ENCODE measurements at places on chromosomes 5 and 9. TPM values are rescaled to one million over a fixed set of nuclear protein-coding genes. Genes with fewer than 3 reads are reported as not detected.
A peak's percentile ranks its signal among the peaks of the same experiment; 100 is the strongest.

ZNF879 gene
- 1.8 TPM for total RNA-seq

BRINP1 gene
- not detected for total RNA-seq

DMRT2 gene
- not detected for total RNA-seq

CDC25C gene
- 23.2 TPM for total RNA-seq

ENHO gene
- 0.19 TPM for total RNA-seq

CD14 gene
- 0.14 TPM for total RNA-seq

IL17B gene
- not detected for total RNA-seq

LIFR gene
- total RNA-seq: not detected

DNA sequence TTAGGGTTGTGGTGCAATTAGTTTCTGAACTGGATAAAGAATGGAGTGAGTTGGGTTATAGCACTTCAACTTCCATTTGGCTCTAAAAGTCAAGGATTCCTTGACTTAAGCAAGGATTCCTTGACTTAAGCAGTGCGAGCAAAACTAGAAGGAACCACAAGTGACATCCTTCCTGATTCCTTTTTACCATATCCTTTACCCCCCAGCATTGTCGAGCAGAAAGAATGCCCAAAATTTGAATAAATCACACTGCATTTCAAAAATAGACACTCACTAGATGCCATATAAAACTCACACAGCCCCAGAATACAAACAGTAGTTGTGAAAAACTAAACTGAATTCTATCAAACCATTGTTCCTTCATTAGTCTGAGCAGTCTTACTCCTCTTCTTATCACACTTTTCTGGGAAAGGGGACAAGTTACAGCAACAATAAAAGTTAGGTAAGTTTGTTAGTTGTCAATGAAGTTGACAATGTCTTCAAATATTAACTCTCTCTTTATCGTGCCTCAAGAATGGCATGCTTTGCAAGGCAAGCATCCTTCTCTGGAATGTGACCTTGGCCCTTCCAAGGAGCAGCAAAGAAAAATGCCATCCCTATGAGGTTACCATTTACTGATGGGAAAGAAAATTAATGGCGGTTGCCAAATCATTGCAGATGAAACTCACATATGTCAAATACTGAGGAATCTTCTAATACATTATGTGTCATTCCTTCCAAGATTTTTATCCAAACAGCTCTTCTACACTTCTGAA lies 273.3 kb upstream of the ANKRD55 start:
- DNase-seq: no peak
- H3K27ac ChIP-seq: no peak overlapping the region
- no peaks in the 10 kb centered on the region for H3K36me3 ChIP-seq
- H3K4me1 ChIP-seq: peaks cover 10% of the 10 kb centered on the region

DNA sequence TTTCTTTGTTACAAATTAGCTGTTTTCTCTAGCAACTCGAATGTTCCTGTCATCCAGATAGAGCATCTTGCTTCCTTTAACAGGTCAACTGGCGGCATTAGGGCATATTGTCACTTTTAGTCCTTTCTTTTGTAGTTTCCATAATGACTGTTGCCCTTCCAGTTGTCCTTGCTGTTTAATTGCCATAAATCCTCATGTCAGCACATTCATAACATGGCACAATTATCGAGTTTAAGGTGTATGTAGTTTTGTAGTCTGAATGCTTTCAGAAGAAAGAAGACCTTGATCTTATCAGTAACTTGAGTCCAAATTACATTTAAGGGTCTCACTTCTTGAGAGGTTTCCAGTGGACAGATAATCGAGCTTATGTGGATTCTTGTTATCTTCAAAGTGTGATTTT lies 161.7 kb upstream of the CDH12 start:
- H3K4me3 ChIP-seq: no peak overlapping the region
- no peaks in the 10 kb centered on the region for H3K36me3 ChIP-seq
- no peaks in the 10 kb centered on the region for H3K27me3 ChIP-seq
- H3K4me1 ChIP-seq: peaks cover 9% of the 10 kb centered on the region
- H3K27ac ChIP-seq: no peak overlapping the region

- H3K4me3 ChIP-seq: no peak overlapping the region
- H3K4me1 ChIP-seq: no peaks in the 10 kb centered on the region
- H3K36me3 ChIP-seq: no peaks in the 10 kb centered on the region
- no peak overlapping the region for H3K27ac ChIP-seq
These were observed 290.6 kb downstream of the MARCHF11 start for GRCh38 chr5:15889001-15889400.

GRCh38 chr9:38651400-38652042 lies 31.1 kb upstream of the ANKRD18A start:
- no peak overlapping the region for H3K4me3 ChIP-seq
- peaks cover 5% of the 10 kb centered on the region for H3K27me3 ChIP-seq

GRCh38 chr5:91632871-91633270 lies 249.8 kb upstream of the ARRDC3 start:
- no peak overlapping the region for H3K27ac ChIP-seq
- DNase-seq: no peak
- peaks cover 6% of the 10 kb centered on the region for H3K27me3 ChIP-seq
- no peaks in the 10 kb centered on the region for H3K36me3 ChIP-seq

DNA sequence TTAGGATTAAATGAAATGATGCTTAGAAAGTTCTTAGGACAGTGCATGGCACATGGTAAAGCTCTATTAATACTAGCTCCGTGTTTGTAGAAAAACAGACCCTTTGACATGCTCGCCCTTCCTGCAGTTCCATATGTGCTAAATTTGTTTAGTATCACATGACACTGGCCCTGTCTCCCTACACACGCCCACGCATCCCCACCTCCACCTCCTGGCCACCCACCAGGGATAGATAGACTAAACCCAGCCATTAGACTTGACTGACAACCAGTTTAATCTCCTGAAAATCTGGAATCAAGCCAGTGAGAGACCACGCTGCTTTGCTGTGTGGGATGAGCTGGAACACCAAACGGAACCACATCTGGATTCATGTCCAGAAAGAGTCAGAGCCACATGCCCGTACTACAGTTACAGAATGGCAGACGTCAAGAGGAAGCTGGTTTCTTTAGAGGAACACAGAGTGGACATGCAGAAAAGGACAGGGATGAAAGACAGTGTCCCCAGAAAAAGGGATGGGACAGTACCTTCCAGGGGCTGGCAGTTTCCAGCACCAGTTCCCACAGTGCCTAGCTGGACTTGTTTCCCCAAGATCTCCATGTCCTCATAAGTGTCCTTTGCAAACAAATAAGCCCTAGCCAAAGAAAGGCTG lies 186.1 kb downstream of the PDZD2 start:
- H3K27ac ChIP-seq: no peak overlapping the region
- H3K4me1 ChIP-seq: peaks cover 1% of the 10 kb centered on the region
- H3K4me3 ChIP-seq: no peak overlapping the region
- H3K27me3 ChIP-seq: no peaks in the 10 kb centered on the region

DNA sequence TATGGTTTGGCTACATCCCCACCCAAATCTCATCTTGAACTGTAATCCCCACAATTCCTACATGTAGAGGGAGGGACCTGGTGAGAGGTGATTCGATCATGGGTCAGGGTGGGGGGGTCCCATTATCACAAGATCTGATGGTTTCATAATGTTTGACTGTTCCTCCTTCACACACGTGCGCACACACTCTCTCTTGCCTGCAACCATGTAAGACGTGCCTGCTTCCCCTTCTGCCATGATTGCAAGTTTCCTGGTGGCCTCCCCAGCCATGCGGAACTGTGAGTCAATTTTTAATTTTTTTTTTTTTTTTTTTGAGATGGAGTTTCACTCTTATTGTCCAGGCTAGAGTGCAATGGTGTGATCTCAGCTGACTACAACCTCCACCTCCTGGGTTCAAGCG lies 27.0 kb downstream of the FAM169A start:
- H3K27me3 ChIP-seq: no peaks in the 10 kb centered on the region
- peaks cover 22% of the 10 kb centered on the region for H3K4me1 ChIP-seq
- H3K27ac ChIP-seq: no peak overlapping the region
- no peak overlapping the region for H3K4me3 ChIP-seq

GRCh38 chr9:91625331-91625730 lies 201.7 kb upstream of the NFIL3 start:
- no peak for DNase-seq
- no peak overlapping the region for H3K27ac ChIP-seq
- H3K4me1 ChIP-seq: no peaks in the 10 kb centered on the region
- H3K4me3 ChIP-seq: no peak overlapping the region
- H3K27me3 ChIP-seq: peaks cover 15% of the 10 kb centered on the region

DNA sequence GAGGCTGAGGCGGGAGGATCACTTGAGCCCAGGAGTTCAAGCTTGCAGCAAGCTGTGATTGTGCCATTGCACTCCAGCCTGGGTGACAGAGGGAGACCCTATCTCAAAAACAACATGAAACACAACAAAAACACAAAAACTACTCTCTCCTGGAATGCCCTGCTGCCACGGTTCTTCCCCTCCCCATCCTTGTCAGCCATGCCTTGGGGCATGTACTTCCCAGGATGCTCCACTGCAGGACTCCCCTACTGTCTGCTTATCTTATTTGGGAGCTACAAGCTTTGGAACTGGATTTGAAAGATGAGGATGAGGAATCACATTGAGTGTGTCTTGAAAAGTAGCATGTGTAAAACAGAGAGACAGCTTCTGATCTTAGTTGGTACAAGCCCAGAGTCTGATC lies 40.1 kb upstream of the KIAA1958 start:
- H3K27me3 ChIP-seq: no peaks in the 10 kb centered on the region
- H3K36me3 ChIP-seq: peaks cover 2% of the 10 kb centered on the region
- H3K4me3 ChIP-seq: no peak overlapping the region

- H3K27me3 ChIP-seq: peaks cover 5% of the 10 kb centered on the region
- H3K4me1 ChIP-seq: no peaks in the 10 kb centered on the region
- no peak overlapping the region for H3K27ac ChIP-seq
- no peak for DNase-seq
- H3K36me3 ChIP-seq: no peaks in the 10 kb centered on the region
These were observed 51.2 kb upstream of the ROR2 start for GRCh38 chr9:92001244-92001643.

DNA sequence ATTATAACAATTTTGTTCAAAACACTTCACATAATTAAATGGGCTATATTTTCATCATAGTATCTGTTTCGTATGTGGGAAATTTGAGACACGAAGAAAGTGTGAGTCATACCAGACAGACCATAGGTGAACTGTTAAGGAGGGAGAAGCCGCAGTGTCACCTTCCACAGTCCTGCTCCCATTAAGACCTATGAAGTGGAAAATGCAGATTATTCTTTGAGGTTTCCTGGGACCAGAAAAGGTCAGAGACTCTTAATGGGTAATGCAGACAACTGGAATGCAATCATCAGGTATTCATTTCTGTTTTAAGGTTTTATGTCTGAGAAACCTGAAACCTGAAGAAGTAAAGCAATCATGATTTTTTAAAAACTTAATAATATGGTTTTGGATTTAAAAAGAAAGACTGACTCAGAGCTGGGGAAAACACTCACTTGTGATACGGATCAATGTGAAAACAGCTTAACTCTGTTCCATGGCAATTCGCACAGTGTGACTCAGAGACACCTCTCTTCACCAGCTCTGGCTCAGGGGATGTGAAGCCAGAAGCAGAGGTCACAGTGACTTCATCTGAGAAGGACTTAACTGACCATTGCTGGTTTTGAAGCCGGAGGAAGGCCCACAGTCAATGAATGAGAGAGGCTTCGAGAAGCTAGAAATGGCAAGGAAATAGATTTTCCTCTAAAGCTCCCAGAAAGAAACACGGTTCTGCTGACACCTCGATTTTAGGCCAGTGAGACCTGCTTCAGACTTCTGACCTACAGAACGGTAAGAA lies 17.2 kb upstream of the GCNT1 start:
- H3K27me3 ChIP-seq: peaks cover 8% of the 10 kb centered on the region
- peak; percentile 49 for DNase-seq
- peak overlapping the region; percentile 28 for H3K4me3 ChIP-seq

DNA sequence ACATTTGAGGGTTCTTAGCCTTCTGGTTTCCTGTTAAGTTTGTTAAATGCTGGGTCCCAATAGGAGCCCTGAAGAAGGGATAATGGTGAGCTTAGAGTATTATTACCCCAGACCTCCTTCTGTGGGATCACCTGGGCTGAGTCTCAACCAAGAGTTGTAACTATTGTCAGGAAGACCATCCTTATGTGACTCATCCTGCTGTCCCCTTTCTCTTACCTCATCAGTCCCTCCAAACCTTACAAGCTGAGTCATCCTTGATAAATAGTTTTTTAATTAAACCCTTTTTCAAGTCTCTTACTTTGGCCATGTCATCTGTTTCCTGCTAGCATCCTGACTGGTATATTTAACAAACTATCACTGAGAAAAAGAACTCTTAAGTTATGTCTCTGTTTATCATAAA lies 502.8 kb downstream of the LRRC70 start:
- no peaks in the 10 kb centered on the region for H3K4me1 ChIP-seq
- H3K4me3 ChIP-seq: no peak overlapping the region
- no peaks in the 10 kb centered on the region for H3K27me3 ChIP-seq
- H3K27ac ChIP-seq: no peak overlapping the region
- DNase-seq: no peak

GRCh38 chr9:91421971-91422757 lies 1.5 kb downstream of the NFIL3 start:
- H3K27ac ChIP-seq: no peak overlapping the region
- H3K4me3 ChIP-seq: peak overlapping the region; percentile 94
- H3K4me1 ChIP-seq: peaks cover 61% of the 10 kb centered on the region
- H3K27me3 ChIP-seq: peaks cover 9% of the 10 kb centered on the region
- DNase-seq: no peak
